Ovary (tissue), 10 donors: ENCODE measurements at places on chromosomes 7 and 10. TPM values are rescaled to one million over a fixed set of nuclear protein-coding genes. Genes with fewer than 3 reads are reported as not detected.

PNLIPRP2 gene
- total RNA-seq: 0.15 TPM

PRSS37 gene
- not detected for total RNA-seq

CLDN3 gene
- total RNA-seq: 7.4 TPM

GRCh38 chr7:19405541-19405940 lies 260.3 kb upstream of the FERD3L start:
- DNase-seq: no peak

DNA sequence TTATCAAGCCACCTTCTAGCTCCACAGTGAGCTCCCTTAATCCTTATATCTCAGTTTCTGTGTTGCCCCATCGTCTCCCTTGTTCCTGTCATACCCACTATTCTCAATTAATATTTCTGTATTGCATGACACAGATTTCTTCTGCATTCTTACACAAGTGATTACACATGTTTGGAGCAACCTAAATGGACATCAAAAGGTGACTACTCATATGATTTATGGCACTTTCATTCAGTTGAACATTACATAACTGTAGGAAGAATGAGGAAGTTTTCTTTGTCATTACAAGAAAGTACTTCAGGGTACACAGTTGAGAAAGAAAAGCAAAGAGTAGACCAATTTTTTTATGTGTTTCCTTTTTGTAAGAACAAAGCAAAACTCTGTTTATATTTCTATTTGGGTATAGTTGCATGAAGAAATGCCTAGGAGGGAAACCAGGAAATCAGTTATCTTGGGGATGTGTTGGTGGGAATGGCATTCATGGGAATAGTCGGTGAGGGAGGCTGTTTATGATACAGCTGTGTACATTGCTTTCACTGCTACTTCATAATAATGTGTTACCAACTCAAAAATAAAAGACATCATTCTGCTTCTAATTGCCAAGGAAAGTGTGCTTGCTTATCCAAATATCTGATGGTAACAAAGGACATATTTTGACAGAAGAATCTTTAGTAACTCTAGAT lies 23.6 kb upstream of the PRSS37 start:
- DNase-seq: no peak

DNA sequence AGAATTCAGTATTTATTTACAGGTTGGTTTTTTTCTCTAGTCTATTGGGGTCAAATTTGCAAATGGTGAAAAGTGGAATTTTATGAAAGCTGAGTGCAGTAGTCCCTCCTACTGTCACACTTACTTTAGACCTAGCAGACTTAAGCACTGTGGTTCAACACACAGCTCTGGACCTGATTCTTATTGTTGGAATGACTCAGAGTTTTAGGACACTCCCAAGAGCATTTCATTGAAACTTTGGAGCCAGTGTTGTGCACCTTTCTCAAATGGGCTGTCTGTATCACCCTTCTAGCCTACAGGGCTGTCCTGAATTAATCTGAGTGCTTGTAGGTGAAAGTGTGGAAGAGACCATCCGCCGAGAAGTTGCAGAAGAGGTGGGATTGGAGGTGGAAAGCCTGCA lies 16.1 kb downstream of the NUDT13 start:
- DNase-seq: no peak

DNA sequence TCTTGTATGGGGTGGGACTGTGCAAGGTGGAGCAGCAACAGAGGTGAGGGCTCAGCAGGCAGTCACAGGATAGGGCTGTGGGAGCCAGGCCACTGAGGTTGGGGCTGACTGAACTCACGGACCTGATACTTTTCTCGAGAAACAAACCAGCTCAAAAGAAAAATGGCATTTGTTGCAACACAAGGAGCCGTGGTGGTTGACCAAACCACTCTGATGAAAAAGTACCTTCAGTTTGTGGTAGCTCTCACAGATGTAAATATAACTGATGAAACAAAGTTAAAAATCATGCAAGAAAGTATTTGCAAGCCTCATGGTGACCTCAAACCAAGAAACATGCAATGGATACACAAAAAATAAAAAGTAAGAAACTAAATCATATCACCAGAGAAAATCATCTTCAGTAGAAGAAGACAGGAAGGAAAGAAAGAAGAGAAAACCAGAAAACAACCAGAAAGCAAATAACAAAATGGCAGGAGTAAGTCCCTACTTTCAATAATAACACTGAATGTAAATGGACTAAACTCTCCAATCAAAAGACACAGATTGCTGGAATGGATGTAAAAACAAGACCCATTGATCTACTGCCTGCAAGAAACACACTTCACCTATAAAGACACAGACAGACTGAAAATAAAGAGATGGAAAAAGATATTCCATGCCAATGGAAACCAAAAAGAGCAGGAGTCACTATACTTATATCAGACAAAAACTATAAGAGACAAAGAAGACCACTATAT lies 48.9 kb upstream of the DUSP5 start:
- no peak for DNase-seq
